T-cell (primary cell): ENCODE measurements at places on chromosomes 13 and 19.

- DNase-seq = peak; percentile 18
Observed at GRCh38 chr19:10624585-10624984, 768 bp upstream of the SLC44A2 start.

- no peak for DNase-seq
Observed at GRCh38 chr19:3003046-3003445, 25.7 kb downstream of the TLE6 start.

DNA sequence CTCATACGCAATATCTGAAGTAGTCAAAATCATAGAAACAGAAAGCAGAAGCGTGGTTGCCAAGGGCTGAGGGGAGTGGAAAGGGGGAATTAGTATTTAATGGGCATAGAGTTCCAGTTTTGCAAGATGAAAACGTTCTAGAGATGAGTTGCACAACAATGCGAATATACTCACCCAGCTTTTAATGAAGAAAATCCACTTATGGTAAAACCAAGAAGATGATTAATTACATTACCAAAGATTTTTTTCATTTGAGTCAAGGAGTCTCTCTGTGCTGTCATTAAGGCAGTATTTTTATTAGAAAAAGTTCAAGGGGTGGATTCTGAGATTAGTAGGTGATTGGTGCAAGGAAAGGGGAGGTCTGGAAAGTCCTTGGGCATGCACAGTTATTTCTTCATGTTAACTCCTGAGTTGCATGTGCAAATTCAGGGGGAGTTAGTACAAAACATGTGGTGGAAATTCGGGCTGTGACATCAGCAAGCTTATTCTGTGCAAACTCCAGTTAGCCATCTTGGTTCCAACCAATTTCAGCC is 6.9 kb upstream of the CBY2 start:
- DNase-seq = no peak

DNA sequence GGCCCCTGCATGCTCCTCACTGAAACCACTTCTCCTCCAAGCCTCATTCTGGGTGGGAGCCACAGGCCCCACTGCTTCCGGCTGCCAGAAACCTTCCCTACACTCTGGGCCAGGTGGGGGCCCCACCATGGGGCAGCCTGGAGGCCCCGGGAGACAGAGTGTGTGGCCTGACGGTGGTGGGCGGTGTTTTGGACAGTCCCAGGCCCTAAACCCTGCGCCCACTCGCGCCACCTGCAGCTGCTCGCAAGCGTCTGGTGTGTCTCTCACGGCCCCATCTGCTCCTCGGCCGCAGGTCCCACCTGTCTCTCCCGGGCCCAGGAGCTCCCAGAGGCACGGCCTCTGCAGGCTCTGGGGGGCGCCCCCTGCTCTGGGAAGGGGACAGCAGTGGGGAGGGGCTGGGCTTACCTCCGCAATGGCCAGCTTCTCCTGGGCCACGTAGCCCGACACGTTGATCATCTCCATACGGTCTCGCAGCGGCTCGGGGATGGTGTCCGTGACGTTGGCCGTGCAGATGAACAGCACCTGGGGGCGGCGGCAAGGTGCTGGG is 5.6 kb downstream of the RPL36 start:
- no peak for DNase-seq

DNA sequence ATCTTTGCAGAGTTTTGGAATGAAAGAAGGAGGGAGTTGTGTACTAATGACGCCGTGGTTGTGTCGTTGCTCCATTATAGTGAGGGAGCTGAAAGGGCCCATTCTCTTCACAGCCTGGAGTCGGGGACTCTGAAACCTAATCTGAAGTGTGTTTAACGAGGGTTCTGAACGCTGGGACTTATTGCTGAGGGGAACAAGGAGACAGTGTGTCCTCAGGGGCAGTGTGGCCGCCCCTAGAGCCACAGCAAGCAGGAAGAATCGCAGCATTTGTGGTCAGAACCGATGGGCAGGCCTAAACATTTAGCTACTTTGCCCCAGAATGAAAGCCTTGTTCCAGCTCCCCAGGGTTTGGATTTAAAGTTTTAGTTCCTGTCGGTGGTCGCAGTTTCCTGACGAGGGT is 156.4 kb upstream of the RNF113B start:
- DNase-seq = no peak

- peak; percentile 31 for DNase-seq
Observed at GRCh38 chr19:34430738-34431625, 2.8 kb downstream of the UBA2 start.
